ENCODE measurements at places on chromosomes 2 and 18. TPM values are rescaled to one million over a fixed set of nuclear protein-coding genes. Genes with fewer than 3 reads are reported as not detected.

Gene PSTPIP2
- 4.9 TPM for total RNA-seq

Gene IL36RN
- not detected for total RNA-seq

Gene GALNT3
- 21.2 TPM for total RNA-seq

Gene CNGA3
- total RNA-seq: not detected

Gene TMEM150A
- total RNA-seq: 30.4 TPM

Gene ACVR1C
- total RNA-seq: under 0.01 TPM

Gene ANKZF1
- total RNA-seq: 25.9 TPM

Gene TDRD15
- not detected for total RNA-seq

Gene TTN
- under 0.01 TPM for total RNA-seq

Gene SCYGR6
- not detected for total RNA-seq

Gene RESP18
- total RNA-seq: not detected

Gene CCL20
- not detected for total RNA-seq

Gene CTAGE1
- total RNA-seq: not detected

Gene RPRM
- total RNA-seq: not detected

Gene KCNG2
- total RNA-seq: not detected

Gene FAM124B
- not detected for total RNA-seq

Gene ITGA6
- 20.9 TPM for total RNA-seq

Gene PSD4
- 2.6 TPM for total RNA-seq

Gene DSC2
- total RNA-seq: 10.4 TPM

Gene IL1R1
- 10.3 TPM for total RNA-seq

Gene C2orf80
- not detected for total RNA-seq

Gene RNF181
- total RNA-seq: 184 TPM

Gene CETN1
- not detected for total RNA-seq

Gene TLX2
- not detected for total RNA-seq

Gene KIF1A
- total RNA-seq: 2.6 TPM

Gene MGAT4A
- total RNA-seq: 0.49 TPM

Gene MC2R
- total RNA-seq: not detected

Gene PDE1A
- total RNA-seq: 2.7 TPM
